ENCODE measurements at places on chromosomes 4 and X. TPM values are rescaled to one million over a fixed set of nuclear protein-coding genes. Genes with fewer than 3 reads are reported as not detected.

The GASK1B gene
- polyA plus RNA-seq: 41.7 TPM

- no peak for DNase-seq
Observed at GRCh38 chr4:39114436-39114835, 52.4 kb downstream of the KLHL5 start.

GRCh38 chr4:107066621-107067020 lies 30.5 kb upstream of the DKK2 start:
- no peak for DNase-seq

The ARHGAP6 gene
- polyA plus RNA-seq: 14.3 TPM

The GAGE12E gene
- polyA plus RNA-seq: not detected

DNA sequence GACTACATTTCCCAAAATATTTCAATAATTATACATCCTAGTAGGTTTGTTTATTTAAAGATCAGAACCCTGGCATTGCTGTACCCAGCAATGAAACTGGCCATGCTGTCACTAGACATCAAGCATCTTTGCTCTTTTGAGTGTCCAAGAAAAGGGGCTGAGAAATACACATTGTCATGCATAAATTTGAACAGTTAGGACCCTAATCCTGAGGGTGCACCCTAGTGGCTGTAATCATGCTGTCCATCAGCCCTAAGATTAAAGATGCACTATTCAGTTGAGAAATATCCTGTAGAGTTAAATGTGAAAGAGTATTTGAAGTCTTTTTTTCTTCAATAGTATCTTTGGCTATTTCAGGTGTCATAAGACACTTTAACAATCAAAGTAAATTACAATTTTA lies 108.8 kb downstream of the NFKB1 start:
- no peak for DNase-seq

GRCh38 chrX:5852941-5853340 lies 375.7 kb downstream of the NLGN4X start:
- no peak for DNase-seq

GRCh38 chr4:80180743-80181142 lies 16.6 kb upstream of the PRDM8 start:
- no peak for DNase-seq

The SMIM43 gene
- polyA plus RNA-seq: 1.3 TPM

DNA sequence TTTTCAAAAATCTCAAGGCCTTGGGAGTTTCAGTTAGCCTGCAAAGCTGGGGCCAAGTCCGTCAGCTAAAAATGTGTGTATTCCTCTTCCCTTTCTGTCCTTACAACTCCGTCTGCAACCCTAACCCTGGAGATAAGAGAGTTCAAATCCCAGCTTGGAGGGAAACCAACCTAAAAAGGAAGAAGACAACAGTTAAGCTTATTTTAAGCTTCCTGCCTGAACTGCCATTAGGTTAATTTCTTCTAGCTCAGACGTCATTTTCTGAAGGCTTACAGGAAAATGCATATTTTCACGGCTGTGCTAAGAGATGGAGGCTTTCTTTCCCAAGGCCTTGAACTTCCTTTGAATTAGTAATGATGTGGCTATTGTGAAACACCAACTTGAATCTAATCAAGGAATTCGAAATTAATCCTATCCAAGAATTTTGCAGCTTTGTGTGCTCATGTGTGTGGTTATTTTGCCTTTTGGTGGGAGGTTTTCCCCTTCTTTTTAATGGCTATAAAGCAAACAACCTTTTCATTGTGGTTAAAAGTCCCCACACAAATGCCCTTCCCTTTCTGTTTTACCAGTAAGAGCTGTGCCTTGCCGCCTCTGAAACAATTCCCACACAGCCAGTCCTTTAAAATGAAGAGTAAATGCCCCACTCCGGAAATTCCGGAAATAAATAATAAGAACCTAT lies 103.5 kb downstream of the IRF2 start:
- DNase-seq: no peak

The ETNPPL gene
- 0.23 TPM for polyA plus RNA-seq

DNA sequence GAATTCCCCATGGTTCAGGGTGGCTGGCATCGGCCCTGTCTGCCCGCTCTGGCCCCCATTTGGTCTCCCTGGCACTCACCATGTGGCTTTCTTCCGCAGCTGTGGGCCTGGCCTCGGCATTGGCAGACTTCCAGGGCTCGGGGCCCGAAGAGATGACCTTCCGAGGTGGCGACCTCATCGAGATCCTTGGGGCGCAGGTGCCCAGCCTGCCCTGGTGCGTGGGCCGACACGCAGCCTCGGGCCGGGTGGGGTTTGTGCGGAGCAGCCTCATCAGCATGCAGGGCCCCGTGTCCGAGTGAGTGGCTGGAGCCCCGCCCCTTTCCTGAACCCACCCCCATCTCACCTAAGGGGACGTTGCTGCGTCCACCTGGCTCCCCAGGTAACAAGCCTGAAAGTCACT lies 20.1 kb downstream of the SH3TC1 start:
- DNase-seq: no peak

The RHOXF2B gene
- polyA plus RNA-seq: not detected

DNA sequence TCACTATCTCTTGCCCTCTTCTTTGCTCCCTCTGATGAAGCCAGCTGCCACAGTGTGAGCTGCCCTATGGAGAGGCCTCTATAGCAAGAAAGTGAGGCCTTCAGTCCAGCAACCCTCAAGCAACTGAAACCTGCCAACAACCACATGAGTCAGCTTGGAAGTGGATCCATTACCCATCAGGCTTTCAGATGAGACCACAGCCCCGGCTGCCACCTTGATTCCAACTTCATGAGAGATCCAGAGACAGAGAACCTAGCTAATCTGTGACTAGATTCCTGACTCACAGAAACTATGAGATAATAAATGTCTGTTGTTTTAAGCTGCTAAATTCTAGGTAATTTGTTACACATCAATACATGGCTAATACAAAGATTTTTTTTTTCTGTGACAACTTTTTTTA lies 20.4 kb upstream of the WAS start:
- no peak for DNase-seq

The KDR gene
- polyA plus RNA-seq: 43.5 TPM

The FGFBP2 gene
- 0.35 TPM for polyA plus RNA-seq

- no peak for DNase-seq
Observed at GRCh38 chr4:24973404-24973746, 57.4 kb downstream of the LGI2 start.

The CFAP99 gene
- polyA plus RNA-seq: 0.19 TPM

The NDST3 gene
- polyA plus RNA-seq: 3.2 TPM

GRCh38 chrX:11591723-11592346 lies 73.9 kb downstream of the ARHGAP6 start:
- no peak for DNase-seq

DNA sequence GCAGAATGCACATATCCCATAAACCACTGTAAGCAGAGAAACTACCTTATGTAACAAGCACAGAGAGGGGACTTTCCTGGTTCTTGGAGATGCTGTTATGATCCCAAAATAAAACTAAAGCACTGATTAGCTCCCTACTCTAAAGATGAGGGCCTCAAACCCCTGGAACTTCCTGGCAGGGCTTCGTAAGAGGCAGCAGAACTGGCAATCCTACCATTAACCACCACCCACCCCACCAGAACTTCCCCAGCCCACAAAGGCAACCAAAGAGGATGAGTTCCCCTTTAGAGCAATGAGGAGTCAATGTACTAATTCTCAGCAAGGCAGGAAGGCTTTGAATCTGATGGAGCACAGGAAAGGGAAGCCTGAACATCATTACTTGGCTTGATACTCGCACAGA lies 436.5 kb upstream of the FRG1 start:
- no peak for DNase-seq

The AMER1 gene
- 7.4 TPM for polyA plus RNA-seq

DNA sequence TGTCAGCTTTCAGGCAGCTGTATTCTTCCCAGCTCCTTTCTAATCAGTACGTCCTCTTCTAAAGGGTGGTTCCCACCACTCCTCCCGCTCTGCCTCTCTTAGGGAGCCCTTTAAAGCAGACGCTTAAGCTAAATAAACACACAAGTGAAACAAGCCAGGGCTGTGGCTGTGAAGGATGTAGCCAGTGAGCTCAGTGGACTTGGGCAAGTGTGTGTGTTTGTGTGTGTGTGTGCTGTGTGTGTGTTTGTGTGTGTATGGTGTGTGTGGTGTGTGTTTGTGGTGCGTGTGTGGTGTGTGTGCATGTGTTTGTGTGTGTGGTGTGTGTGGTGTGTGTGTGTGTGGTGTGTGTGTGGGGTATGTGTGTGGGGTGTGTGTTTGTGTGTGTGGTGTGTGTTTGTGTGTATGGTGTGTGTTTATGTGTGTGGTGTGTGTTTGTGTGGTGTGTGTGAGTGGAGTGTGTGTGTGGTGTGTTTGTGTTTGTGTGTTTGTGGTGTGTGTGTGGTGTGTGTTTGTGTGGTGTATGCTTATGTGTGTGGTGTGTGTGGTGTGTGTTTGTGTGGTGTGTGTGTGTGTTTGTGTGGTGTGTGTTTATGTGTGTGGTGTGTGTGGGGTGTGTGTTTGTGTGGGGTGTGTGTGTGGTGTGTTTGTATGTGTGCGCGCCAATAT lies 283.3 kb downstream of the PTTG2 start:
- no peak for DNase-seq

GRCh38 chr4:109979920-109980717 lies 67.4 kb downstream of the EGF start:
- no peak for DNase-seq

The TBC1D9 gene
- polyA plus RNA-seq: 59.9 TPM

- DNase-seq: no peak
Observed at GRCh38 chrX:73562458-73562857, 539 bp upstream of the CHIC1 start.

The PNMA3 gene
- 32.5 TPM for polyA plus RNA-seq

DNA sequence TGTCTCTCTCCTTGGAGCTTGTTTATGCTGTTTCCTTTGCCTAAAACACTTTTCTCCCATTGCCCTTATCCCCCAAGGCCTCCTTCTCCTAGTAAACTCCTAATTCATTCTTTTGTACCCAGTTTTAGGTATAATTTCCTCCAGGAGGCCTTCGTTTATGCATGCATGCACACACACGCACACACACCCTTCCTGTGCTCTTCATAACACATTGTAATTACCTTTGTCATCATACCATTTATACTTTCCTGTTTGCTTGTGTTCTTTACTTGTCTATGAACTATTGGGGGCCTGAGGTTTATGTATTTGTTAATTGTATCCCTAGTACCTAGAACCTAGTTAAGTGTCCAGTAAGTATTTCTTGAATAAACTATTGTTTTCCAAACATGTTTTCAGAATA lies 45.5 kb downstream of the XIAP start:
- no peak for DNase-seq

The TRIM60 gene
- polyA plus RNA-seq: 0.11 TPM

GRCh38 chr4:149738156-149738555 lies 77.5 kb downstream of the IQCM start:
- no peak for DNase-seq

GRCh38 chrX:12894074-12895030 lies 12.1 kb upstream of the TLR8 start:
- peak; percentile 8 for DNase-seq

The CTAG1A gene
- polyA plus RNA-seq: not detected

DNA sequence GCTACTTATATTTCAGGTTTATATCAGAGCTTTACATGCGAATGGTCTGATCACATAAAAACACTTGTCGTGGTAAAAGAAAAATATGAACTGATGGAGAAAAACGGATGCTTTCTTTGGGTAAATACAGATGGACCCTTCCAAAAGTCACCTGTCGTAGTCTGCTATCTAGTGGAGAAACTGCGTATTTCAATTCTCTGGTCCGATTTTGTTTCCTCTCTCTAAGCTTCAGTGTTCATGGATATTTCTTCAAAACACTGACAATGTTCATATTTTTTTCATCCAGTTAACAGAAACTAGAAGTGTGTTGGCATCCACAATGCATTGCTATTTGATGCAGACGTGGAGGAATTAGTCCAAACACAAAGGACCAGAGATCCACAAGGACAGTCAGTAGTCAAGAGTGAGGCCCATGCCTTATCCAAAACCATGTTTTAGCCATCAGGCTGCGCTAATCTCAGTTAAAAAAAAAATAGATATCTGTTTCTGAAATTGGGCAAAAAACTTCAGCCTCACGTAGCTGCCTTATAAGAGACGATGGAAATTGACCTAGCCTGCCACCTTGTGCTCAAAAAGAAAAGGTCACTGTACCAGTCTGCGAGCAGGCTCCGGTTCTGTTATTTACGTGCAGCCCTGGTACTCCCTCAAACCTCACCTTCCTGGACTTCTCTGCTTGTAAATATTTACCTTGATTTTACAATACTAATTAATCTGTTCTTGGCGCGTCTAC lies 16.0 kb downstream of the MEPE start:
- DNase-seq: no peak

All from left renal pelvis (tissue), 4 donors.